ENCODE measurements at places on chromosomes 1 and 21. TPM values are rescaled to one million over a fixed set of nuclear protein-coding genes. Genes with fewer than 3 reads are reported as not detected.

Gene VCAM1
- total RNA-seq, result 2.5 TPM

DNA sequence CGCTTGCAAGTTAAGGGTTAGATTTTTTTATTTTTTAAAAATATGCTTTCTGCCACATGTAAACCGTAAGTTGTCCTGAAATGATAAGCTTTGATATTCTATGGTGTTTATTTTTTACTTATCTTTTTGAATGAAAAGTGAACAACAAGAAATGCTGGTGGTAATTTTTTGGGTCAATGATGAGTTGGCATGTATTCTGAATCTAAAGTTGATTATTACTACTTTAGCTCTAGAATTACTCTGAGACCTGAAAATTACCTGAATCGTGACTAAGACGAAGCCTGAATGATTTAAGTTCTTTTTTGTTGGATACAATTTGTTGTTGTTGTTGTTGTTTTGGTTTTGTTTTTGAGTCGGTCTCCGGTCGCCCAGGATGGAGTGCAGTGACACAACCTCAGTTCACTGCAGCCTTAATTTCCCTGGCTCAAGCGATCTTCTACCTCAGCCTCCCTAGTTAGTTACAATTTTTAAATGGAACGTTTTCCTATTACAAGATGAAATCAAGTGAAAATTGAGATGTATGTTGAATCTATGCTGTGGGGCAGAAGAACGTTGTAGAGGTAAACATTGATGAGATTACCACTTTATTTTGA, 941 bp downstream of the RABGGTB start:
- DNase-seq, result no peak
- peak overlapping the region; percentile 61 for H3K4me3 ChIP-seq
- peaks cover 35% of the 10 kb centered on the region for H3K4me1 ChIP-seq
- peaks cover 16% of the 10 kb centered on the region for H3K36me3 ChIP-seq
- no peaks in the 10 kb centered on the region for H3K27me3 ChIP-seq

DNA sequence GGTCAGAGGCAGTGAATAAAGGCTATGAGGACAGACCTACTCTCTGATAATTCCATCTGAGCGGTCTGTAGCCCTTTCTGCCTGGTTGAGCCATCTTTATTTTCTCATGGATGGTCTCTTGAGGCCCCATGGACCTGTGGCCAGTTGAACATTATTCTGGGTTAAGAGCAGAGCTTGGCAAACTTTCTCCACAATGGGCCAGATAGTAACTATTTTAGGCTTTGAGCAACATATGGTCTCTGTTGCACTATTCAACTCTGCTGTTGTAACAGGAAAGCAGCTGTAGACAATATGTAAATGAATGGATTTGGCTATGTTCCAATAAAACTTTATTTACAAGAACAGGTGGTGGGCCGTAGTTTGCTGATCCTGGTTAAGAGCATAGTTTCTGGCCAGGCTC, 62.7 kb downstream of the KAZN start:
- no peak overlapping the region for H3K4me3 ChIP-seq
- H3K4me1 ChIP-seq, result no peaks in the 10 kb centered on the region
- H3K27ac ChIP-seq, result no peak overlapping the region
- no peak for DNase-seq
- no peaks in the 10 kb centered on the region for H3K27me3 ChIP-seq

DNA sequence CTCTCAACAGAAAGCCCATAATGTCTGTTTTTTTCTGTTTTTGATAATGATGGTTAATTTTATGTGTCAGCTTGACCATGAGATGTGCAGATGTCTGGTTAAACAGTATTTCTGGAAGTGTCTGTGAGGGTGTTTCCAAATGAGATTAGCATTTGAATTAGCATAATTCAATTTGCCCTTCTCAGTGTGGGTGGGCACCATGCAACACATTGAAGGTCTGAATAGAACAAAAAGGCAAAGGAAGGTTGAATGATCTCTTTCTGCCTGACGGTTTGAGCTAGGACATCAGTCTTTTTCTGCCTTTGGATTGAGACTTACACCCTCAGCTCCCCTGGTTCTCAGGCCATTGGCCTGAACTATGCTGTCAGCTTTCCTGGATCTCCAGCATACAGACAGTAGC, 34.9 kb upstream of the SPATA6 start:
- DNase-seq, result no peak
- H3K27me3 ChIP-seq, result no peaks in the 10 kb centered on the region
- H3K36me3 ChIP-seq, result no peaks in the 10 kb centered on the region
- H3K4me1 ChIP-seq, result no peaks in the 10 kb centered on the region
- no peak overlapping the region for H3K27ac ChIP-seq
- H3K4me3 ChIP-seq, result no peak overlapping the region

DNA sequence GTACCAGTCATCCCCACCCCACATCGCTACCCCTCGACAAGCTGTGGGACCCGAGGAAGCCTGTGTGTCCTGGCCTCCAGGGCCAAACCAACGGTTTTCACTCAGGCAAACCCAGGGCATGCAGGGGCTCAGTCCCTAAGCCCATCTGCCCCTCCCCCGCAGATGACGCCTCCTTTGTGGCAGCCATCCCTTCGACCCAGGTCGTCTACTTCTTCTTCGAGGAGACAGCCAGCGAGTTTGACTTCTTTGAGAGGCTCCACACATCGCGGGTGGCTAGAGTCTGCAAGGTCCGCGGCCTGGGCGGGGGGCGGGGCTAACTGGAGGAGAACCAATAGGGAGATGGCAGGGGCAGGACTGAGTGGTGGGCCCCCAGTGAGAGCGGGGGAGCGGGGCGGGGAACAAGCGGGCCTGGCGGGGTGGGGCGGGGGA, 7.4 kb downstream of the SEMA4A start:
- no peak overlapping the region for H3K27ac ChIP-seq
- peaks cover 7% of the 10 kb centered on the region for H3K4me1 ChIP-seq
- H3K27me3 ChIP-seq, result no peaks in the 10 kb centered on the region
- H3K36me3 ChIP-seq, result no peaks in the 10 kb centered on the region

Data from right lobe of liver (tissue), 6 donors.